ENCODE measurements at places on chromosomes 5 and 9.

DNA sequence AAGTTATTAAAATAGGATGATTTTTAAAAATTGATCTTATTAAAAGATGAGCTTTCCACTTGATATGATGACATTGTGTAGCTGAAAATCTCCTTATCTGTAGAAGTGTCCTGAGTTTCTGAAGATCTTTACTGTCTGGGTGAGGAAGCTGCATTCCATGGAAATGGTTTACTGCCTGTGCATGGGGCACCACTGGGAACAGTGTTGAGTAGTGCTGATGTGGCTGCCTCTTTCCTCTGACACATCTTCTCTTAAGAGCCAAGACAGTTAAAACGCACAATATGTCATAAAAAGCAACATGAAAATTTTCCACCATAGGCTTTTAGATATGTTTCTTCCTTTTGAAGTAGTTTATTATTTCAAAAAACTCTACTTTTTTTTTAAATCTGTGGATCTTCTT lies 24.6 kb downstream of the SECISBP2 start:
- DNase-seq, result no peak

GRCh38 chr9:115262952-115263351 lies 145.0 kb upstream of the TNC start:
- DNase-seq, result no peak

DNA sequence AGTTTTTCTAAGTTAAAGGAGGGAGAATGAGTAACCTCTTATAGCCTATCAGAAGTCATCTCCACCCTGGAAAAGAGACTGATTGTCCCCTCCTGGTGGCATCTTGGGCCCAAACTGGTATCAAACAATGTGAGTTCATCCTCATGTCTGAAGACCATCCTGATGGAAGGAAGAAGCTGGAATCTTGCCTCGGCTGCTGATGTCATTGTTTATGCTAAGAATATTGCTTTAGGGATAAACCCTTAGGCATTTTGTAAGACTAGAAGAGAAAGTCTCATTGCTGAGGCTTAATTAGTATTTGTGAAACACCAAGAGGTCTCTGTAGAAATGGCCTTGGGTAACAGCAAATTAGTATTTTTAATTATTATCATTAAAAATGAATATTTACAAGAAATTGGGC lies 65.7 kb upstream of the KCNN2 start:
- no peak for DNase-seq

- DNase-seq, result no peak
Observed at GRCh38 chr9:30744871-30745270, 1639.6 kb upstream of the ACO1 start.

GRCh38 chr9:1300941-1301340 lies 250.8 kb downstream of the DMRT2 start:
- no peak for DNase-seq

DNA sequence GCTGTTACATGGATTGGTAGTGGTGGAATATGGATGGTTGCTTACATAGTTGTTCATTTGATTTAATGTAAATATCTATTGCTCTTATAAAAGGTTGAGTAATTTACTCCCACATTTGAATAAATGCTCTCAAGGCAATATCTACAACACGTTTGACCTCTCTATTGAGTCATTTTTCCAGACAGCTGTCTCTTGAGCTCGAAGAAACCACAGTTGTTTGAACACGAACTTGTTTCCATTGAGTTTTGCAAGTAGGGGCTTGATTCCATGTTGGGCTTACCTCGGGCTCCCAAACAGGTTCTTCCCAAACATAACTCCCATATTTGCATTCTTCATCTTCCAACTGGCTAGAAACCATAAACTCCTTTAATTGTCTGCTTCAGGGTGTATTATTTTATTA lies 115.0 kb upstream of the HMHB1 start:
- DNase-seq, result no peak

GRCh38 chr5:173891308-173892116 lies 3.4 kb downstream of the CPEB4 start:
- no peak for DNase-seq

- no peak for DNase-seq
Observed at GRCh38 chr9:105307591-105308130, 63.2 kb downstream of the SLC44A1 start.
